Activated CD4-positive, alpha-beta T cell treated with anti-CD3 and anti-CD28 coated beads, Interleukin-2, amount 50 U/mL, for 24 hours (primary cell): ENCODE measurements at places on chromosomes 2 and 18.

GRCh38 chr18:62106271-62106670 is 80.6 kb downstream of the PIGN start:
- DNase-seq, result no peak

DNA sequence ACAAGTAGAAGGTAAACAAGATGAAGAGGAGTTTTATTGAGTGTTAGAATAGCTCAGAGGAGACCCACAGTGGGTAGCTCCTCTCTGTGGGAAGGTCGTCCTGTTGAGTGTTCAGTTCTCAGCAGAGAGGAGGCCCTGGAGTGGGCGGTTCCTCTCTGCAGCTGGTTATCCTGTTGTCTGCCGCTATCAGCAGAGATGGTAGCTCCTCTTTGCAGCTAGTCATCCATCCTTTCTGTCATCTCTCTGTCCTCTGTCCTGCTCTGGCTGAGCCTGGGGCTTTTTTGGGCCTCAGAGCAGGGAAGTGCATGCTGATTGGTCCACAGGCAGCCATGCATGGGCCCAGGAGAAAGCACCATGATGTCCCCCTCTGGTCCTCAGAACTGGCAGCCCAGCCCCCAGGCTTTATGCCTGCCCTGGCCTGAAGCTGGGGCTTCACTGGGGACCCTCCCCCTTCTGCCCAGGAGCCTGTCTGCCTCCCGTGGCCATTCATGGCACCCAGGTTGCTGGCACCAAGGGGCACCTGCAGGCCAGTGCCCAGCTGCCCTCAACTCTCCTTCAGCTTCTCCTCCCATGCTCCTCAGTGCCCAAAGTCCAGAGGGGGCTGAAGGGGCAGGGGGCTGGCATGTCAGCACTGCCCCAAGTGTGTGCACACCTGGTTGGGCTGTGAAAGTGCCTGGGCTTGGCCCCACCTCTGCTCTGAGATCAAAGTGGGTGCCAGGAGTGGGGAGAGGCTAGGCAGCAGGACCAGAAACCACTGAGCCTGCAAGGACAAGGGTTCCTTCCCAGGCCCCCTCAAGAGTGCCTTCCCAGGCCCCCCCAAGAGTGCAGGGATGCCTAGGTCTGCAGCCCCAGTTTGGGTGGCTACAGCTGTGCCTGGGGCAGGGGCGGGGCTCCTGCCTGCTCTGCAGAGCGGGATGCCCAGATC is 98.7 kb downstream of the TWIST2 start:
- no peak for DNase-seq

DNA sequence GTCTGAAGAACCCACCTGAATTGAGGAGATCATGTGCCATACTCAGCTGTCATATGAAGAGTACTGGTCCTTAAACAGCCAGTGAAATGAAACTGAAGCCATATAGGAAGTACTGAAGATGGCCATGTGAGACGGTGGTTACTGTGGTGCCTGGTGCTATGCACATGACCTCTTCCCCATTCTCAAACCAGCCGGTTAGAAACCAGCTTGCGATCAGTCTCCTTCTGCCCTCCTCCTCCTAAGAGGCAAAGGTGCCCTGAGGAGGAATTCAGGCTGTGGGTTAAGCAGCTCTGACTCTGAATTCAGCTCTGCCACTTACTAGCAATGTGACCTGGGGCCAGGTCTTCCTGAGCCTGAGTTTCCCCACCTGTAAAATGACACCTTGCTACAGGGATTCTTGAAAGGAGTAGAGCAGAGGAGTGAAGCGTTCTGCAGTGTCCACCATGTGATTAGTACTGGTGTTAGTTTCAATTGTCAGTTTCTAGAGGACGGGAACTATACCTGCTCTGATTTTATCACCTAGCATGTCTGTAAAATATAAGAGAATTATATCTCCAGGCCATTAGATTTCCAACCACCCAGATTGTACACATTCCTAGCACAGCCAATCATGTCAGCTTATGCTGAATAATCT is 5.1 kb downstream of the FECH start:
- no peak for DNase-seq

- DNase-seq, result no peak
Observed at GRCh38 chr18:51767293-51767692, 569.8 kb upstream of the MEX3C start.

DNA sequence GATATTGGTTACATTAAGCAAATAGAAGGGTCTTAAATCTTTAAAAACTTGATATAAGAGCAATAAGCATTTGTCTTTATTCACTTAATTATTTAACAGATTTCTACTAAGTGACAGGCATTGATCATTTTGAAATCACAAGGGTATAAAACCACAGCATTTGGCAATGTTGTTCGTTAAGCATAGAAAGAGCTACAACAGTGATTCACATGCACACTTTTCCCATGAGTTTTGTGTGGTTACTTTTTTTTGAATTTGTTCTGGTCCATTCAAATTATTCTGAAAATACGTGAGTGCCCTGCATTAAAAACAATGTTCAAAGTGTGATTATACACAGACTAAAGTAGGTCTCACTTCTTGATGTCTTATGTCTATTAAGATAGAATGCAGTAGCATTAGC is 52.2 kb downstream of the LYPD6B start:
- DNase-seq, result no peak

DNA sequence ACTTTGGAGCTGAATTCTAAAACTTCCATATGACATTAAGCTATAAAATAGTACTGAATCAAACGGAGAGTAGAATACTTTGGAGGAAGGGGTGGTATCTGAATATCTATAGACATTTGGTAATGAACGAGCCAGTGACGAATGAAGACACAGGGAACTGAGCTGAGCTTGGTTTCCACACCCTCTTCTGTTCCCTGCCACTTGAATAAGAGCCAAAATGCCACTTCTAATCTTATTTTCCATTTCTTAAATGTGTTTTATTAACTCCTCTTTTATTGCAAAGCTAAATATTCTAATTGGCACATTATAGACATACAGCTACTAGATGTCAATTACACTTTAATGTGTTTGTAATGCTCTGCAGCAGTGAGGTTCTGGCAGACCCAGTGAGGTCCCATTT is 76.1 kb downstream of the AFF3 start:
- no peak for DNase-seq

DNA sequence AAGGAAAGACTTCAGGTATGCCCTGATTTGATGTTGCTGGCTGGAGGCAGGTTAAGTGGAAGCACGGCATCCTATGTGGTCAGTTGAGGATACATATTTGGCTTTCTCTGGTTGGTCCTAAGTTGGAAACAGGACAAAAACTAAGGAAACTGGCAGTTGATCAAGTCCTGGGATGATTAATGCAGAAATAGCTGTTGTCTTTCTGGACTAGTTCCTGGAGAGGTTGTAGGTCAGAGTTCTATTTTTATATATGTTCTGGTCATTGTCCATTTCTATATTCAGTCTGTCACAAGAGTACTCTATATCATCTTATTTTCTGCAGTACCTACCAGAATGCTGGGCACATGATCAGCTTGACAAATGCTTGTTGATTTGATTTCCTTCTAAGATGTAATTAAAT is 4.0 kb upstream of the SLC35F5 start:
- DNase-seq, result no peak

DNA sequence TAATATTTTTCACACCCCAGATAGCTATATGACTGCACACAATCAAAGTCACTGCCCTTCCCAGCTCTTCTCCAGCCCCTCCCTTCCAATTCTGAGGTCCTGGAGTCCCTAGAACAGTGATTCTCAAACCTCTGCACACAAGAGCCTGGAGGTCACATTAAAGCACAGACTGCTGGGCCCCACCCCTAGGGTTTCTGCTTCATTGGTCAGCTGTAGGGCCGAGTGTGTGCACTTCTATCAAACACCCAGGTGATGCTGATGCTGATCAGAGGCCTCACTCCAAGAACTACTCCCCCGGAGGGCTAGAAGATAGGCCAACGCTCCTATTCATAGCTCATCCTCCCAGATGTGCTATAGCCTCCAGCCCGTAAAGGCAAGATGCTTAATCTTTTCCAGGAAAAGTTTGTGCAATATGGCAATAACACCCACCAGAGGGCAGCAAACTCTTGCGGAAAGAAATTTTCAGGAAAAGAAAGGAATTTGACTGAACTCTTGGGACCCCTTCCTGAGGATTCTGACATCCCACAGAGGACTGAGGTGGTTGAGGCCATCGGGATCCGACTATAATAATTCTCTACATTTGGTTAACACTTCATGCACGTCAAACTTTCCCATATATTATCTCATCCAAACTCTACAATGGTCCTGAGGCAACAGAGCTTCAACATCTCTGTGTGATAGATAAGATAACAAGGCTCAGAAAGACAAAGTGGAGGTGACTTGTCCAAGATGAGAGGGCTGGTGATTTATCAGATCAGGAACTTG is 194.2 kb upstream of the PKDCC start:
- no peak for DNase-seq

GRCh38 chr2:120719491-120719890 is 16.2 kb upstream of the GLI2 start:
- DNase-seq, result no peak

DNA sequence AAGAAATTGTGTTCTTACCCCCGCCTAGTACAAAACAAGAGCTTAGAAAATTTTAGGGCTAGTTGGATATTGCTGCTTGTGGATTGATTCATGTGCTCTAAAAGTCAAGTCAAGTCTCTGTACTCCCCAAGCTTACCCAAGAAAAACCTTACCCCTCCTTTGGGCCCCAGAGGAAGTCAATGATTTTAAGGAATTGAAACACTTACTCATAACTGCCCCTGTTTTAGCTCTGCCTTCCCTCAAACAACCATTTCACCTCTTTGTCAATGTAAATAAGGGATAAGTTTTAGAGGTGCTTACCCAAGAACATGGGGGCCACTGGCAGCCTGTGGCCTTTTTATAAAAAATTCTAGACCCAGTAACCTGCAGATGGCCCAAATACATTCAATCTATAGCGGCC is 136.6 kb upstream of the RMP24 start:
- DNase-seq, result no peak

DNA sequence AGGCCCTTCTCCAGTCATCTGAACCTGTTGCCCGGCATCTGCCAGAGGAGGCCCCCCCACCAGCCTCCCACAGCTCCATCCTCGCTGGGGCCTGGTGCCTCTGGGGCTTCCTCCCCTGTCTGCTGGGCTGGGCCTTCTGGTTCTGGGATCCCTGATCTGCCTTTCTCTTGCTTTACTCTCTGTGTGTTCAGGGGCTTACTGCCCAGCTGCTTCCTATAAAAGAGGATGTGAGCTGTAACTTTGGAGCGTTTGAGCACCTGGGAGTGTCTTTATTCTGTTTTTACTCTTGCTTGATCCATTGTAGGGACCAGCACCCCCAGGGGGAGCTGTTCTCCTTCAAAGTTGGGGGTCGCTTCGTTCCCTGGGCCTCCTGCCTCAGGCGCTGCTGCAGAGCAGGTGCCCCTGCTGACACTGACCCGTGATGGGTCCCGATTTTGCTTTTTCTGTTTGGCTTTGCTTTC is 23.1 kb upstream of the FAHD2A start:
- no peak for DNase-seq

DNA sequence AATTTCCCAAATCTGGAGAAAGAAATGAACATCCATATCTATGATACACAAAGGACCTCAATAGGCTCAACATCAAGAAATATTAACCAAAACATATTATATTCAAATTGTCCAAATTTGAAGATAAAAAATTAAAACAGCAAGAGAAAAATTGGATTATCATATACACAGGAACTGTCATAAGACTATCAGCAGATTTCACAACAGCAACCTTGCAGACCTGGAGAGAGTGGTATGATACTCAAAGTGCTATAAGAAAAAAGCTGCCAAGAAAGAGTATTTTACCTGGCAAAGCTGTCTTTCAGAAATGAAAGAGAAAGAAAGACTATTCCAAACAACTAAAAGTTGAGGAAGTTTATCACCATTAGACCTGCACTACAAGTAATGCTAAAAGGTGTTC is 711.9 kb upstream of the RAB6C start:
- DNase-seq, result no peak

DNA sequence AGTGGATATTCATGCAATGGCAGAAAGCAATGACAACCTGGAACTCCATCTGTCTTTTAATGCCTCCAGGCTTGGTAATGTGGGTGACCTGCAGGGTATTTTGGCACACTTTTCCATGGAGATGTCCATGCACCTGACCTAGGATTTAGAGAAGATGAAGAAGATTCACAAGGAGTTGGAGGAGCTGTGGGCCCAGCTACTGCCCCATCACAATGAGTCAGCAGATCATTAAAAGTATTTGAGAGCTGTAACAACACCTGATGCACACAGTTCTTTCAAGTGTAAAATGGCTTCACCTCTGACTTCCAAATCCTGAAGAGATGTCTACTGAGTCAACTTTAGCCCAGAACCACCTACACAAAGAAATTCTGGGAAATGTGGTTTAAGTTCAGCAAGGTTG is 22.1 kb upstream of the OSR1 start:
- no peak for DNase-seq

GRCh38 chr2:240309214-240309613 is 126.2 kb upstream of the GPC1 start:
- no peak for DNase-seq

GRCh38 chr2:47198985-47199451 is 43.9 kb upstream of the STPG4 start:
- no peak for DNase-seq

GRCh38 chr2:58800881-58801280 is 559.8 kb upstream of the FANCL start:
- DNase-seq, result no peak

DNA sequence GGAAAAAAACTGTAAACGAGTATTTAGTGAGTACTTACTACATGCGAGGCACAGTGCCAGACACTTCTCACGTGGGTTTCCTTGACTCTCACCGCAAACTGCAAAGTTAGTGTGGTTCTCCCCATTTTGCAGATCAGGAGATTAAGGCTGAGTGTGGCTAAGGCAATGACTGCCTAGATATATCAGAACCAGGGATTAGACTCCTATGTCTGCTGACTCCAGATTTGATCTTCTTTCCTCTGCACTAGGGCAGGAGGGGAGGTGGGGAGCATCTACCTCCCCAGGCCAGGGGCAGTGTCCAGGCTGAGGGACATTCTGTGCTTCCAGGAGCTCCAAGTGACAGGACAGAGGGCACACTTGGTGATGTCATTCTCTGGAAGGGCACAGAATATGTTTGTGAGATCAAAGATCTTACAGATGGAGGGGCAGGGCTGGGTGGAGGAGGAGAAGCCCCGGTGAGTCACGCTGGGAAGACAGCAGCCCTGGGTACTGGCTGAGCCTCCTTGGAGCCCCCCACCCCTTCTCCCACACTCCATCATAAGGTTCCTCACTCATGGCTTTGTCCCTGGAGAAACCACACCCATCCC is 92.4 kb downstream of the RHOB start:
- DNase-seq, result no peak

DNA sequence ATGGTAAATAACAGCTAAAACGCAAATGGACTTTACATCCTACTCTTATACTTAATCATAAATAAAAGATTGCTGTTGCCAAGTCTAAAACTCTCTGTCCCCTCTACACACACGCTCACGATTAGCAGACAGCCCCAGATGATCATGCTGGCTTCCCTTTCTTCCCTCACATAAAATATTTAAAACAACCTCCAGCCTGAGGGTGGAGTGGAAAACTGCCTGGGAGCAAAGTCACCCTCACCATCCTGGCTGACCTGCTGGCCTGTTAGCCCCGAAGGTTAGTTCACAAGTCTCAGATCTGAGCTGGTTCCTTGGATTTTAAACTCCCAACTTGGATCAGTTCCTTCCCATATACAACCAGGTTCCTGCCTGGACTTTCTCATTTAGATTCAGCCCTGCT is 288.2 kb downstream of the NBAS start:
- no peak for DNase-seq

- no peak for DNase-seq
Observed at GRCh38 chr2:203463266-203463678, 71.8 kb downstream of the RAPH1 start.
